SHP77 (cell line): ENCODE measurements at places on chromosomes 2 and 18.

DNA sequence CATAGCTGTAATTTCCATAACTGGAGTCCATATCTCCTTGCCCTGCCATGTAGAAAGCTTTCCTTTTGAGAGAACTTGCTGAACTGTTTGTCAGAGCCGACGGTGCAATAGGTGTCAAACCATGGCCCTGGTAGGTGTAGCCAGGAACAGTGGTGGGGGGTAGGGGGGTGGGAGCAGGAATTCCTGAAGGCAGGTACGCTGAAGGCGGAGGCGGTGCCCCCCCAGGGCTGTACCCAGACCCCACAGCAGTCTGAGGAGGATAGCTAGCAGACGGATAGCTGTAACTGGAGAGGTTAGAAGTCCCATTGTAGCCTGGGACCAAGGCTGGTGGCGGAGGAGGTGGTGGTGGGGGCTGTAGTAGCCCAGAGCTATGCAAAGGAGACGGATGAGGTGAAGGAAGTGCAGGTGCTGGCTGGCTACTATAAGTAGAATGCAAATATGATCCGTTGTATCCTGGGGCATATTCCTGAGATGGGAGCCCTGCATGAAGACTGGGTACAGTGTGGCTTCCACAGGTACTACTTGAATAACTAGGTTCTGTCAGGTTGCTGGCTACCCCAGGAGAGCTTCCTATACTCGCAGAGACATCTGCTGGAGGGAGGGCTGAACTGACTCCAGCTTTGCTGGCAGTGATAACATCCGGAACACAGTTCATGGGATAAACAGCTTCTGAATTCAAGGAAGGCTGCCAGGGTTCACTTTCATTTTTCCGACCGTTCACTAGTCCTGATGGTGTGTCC, 124.8 kb downstream of the FIGN start:
- DNase-seq: no peak

DNA sequence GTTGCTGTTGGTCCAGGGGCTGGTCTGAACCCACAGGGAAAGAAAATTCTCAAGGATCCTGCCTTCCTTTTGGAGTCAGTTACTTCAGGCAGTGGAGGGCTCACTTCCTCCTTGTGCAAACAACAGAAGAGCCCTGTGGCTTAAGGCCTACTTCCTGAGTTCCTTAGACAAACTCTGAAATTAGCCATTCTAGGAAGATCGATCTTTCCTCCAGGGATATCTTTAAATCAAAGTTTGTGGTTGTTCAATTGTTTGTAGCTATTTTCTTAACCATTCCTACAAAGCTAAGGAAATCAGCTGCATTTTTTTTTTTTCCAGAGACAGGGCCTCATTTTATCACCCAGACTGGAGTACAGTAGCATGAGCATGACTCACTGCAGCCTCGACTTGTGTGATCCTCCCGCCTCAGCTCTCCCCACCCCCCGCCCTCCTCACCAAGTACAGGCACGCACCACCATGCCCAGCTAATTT, 156.0 kb downstream of the TANC1 start:
- DNase-seq: no peak

GRCh38 chr2:157443090-157443489, 799 bp downstream of the CYTIP start:
- no peak for DNase-seq

DNA sequence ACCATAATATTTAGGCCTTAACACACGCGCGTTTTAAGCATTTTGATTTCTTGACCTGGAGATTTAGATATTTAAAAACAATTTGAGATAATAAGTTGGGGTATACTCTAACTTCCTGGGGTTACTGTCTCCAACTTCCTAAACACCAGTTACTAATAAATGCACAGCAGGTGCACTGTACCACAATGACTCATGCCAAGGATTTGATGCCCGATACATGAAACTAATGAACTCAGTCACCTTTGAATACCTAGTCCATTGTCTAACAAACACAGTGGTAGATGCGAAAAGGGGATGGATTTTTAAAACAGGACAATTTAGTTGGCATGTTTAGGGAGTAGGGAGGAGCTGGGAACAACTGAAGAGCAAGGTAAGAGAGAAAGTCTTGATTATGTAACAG, 21.2 kb downstream of the CABYR start:
- no peak for DNase-seq

- no peak for DNase-seq
Observed at GRCh38 chr2:151908204-151908882, 80.1 kb upstream of the ARL5A start.

GRCh38 chr2:13014783-13015182, 298.0 kb downstream of the TRIB2 start:
- no peak for DNase-seq

- no peak for DNase-seq
Observed at GRCh38 chr2:200617156-200618053, 31.6 kb downstream of the AOX1 start.

DNA sequence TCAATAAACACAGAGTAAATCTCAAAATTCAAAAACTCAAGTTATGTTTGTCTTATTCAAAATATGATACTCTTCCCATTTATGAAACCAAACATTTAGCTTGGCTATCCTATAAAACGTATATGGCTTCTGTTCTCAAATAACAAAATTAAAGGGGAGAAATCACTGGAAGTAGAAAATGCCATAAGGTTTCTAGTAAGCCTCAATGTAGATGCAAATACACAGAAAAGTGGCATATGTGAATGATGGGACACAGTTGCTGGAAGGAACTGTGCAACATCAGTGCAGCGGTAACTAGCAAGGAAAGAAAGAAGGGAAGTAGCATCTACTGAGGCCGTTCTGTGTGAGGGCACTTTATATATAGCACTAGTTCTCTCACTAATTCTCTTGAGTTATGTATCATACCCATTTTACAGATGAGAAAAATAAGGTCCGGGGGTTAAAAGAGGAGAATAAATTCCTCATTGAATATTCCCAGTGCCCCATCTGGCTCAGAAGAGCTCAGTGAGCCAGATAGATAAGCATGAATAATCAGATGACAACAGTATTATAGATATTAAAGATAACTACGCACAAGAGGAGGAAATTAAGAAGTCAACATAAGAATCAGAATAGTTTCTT, 27.2 kb downstream of the NBAS start:
- DNase-seq: no peak

GRCh38 chr2:61220768-61221167, 58.8 kb downstream of the C2orf74 start:
- DNase-seq: no peak

DNA sequence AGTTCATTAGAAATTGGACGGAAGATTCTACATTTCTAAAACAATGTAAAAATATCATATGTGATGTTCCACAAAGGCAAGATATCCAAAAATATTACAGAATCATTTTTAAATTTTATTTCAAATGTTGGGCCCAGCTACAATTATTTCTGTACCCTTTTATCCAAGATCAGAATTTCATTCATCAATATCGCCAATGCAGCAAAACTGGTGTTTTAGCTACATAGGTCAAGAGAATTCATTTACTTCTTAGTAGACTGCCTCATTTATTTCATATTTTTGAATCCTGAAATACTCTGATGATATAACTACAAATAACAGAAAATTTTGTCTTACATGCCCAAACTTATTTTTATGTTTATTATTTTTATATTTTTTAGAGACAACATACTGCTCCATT, 143.1 kb downstream of the CMPK2 start:
- DNase-seq: no peak

- no peak for DNase-seq
Observed at GRCh38 chr2:220503431-220503830, 876.0 kb downstream of the SLC4A3 start.

DNA sequence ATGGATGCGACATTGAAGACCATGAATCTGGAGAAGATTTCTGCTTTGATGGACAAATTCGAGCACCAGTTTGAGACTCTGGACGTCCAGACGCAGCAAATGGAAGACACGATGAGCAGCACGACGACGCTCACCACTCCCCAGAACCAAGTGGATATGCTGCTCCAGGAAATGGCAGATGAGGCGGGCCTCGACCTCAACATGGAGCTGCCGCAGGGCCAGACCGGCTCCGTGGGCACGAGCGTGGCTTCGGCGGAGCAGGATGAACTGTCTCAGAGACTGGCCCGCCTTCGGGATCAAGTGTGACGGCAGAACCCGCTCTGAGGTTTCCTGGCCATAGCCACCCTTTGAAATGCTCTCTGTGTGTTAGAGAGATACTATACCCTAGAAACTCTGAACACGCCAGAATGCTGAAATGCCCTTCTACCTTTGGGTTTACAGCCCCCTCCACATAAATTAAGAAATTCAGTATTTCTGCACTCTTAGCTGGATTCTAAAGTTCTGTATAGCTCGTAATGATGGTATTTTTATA, 659 bp downstream of the CHMP1B start:
- no peak for DNase-seq

DNA sequence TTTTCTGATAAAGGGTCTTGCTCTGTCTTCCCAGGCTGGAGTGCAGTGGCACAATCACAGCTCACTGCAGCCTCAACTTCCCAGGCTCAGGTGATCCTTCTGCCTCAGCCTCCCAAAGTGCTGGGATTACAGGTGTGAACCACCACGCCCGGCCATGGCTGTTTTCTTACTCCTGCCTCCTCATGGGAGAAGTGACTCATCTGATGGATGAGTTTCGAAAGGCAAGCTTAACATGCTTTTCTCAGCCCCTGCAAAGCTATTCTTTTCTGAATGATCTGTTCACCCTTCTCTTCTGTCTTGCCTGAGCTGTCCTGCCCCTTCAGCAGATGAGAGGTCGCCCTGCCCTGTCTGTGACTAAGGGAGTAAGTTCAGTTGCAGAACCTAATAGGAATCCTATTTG, 929 bp upstream of the CREG2 start:
- no peak for DNase-seq

- DNase-seq: no peak
Observed at GRCh38 chr2:234459401-234460009, 37.4 kb downstream of the ARL4C start.

DNA sequence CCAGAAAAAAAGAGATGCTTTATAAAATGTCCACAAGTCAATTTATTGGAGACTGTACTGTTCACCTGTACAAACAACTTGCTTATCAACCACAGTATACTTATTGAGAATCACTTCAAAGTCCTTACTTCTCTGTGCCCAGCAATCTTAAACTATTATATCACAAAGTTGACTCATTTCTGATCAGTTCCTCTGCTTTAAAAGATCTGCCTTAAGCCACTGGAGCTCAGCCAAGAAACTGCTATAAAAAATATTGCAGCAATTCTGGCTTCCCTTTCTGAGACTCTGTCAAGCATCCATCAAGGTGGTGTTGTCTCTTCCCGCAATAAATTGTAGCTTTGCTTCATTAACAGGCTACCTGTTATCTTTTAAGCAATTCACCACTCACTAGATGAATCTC, 375.2 kb upstream of the SPHKAP start:
- no peak for DNase-seq

- DNase-seq: no peak
Observed at GRCh38 chr2:63591566-63592175, 2.9 kb downstream of the MDH1 start.

DNA sequence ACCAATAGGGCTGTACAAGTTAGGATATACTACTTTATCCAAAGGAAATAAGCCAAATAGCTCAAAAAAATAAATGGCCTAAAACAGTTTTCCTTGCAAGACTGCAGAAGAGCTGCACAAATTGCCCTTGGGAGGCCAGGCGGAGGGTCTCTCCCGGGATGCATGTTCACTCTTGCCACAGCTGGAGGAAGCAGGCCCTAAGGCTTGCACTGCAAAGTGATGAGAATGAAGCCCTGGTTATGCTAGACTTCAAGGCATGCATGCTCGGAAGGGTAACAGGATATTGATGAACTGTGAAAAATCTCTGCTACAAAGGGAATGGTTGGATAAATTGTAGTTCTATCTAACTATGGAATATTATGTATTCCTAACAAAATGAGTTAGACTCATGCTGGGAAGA, 27.5 kb upstream of the LDLRAD4 start:
- DNase-seq: no peak

- DNase-seq: no peak
Observed at GRCh38 chr2:138723196-138723987, 56.8 kb downstream of the NXPH2 start.

GRCh38 chr2:12773586-12774394, 57.1 kb downstream of the TRIB2 start:
- DNase-seq: no peak

- no peak for DNase-seq
Observed at GRCh38 chr2:1017827-1018226, 67.2 kb downstream of the SNTG2 start.

- DNase-seq: peak; percentile 53
Observed at GRCh38 chr2:111659361-111660333, 224.3 kb downstream of the ANAPC1 start.

DNA sequence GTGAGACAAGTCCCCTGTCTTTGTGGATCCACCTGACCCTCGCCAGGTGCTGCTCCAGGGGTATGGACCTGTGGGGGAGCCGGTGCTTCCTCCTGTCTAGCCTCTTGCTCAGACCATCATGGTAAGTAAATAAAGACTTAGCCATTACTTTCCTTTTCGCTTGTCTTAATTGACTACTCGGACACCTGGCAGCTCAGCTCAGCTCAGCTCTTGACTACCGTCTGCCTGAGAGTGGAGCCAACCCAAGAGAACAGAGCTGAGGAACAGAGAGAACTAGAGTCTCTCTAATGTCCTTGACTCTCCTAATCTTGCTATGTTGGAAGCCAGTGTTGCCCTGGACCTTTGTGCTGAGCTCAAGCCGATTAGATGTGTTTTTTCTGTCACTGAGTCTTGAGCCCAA, 170.3 kb upstream of the CXCR4 start:
- DNase-seq: no peak

- DNase-seq: no peak
Observed at GRCh38 chr18:9362869-9363268, 28.3 kb downstream of the TWSG1 start.

DNA sequence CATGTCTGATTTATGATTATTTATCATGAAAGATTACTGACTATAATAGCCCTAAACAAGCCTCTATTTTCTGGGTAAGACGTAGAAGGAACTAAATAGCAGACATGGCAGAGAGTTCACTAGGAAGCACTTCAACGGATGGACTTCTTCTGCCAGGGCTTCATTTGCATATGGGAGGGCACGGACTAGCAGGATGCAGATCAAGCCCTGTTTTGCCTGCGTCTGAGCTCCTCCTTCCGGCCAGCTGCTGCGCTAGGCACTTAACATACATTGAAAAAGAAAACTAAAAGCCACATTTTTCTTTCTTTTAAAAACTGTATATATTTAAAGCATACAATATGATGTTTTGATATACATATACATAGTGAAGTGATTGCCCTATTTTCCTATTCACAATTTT, 340.0 kb upstream of the MEX3C start:
- DNase-seq: peak; percentile 9

GRCh38 chr2:118878531-118879149, 31.2 kb upstream of the EN1 start:
- DNase-seq: no peak

GRCh38 chr2:96913117-96913397, 43.2 kb upstream of the SEMA4C start:
- DNase-seq: no peak

DNA sequence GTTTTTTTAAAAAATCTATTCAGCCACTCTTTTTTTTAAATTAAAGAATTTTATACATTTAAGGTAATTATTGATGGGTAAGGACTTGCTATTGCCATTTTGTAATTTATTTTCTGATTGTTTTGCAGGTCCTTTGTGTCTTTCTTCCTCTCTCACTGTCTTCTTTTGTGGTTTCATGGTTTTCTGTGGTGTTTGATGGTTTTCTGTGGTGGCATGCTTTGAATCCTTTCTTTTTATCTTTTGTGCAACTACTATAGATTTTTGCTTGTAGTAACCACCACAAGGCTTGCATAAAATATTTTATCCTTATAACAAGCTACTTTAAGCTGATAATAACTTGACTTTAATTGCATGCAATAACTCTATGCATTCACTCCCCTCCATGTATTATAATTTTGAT, 31.5 kb upstream of the SLC4A10 start:
- DNase-seq: no peak

- DNase-seq: no peak
Observed at GRCh38 chr2:204109681-204110080, 173.1 kb downstream of the ICOS start.
